Kidney tubule cell (primary cell): ENCODE measurements at places on chromosomes 12 and 14.

DNA sequence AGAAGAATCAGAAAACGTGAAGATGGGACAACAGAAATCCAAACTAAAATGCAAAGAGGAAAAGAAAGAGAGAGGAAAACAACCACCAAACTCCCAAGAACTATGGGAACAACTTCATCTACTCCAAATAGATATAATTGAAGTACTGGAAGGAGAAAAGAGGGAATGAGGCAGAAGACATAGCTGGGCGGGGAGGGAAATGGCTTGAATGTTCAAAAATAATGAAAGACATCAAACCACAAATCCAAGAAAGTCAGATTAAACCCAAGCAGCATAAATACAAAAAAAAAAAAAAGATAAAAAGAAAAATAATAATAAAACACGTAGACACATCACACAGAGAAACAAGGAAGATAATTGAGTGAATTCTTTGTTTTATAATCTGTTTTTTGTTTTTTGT lies 12.3 kb upstream of the HSP90B1 start:
- no peak for DNase-seq

DNA sequence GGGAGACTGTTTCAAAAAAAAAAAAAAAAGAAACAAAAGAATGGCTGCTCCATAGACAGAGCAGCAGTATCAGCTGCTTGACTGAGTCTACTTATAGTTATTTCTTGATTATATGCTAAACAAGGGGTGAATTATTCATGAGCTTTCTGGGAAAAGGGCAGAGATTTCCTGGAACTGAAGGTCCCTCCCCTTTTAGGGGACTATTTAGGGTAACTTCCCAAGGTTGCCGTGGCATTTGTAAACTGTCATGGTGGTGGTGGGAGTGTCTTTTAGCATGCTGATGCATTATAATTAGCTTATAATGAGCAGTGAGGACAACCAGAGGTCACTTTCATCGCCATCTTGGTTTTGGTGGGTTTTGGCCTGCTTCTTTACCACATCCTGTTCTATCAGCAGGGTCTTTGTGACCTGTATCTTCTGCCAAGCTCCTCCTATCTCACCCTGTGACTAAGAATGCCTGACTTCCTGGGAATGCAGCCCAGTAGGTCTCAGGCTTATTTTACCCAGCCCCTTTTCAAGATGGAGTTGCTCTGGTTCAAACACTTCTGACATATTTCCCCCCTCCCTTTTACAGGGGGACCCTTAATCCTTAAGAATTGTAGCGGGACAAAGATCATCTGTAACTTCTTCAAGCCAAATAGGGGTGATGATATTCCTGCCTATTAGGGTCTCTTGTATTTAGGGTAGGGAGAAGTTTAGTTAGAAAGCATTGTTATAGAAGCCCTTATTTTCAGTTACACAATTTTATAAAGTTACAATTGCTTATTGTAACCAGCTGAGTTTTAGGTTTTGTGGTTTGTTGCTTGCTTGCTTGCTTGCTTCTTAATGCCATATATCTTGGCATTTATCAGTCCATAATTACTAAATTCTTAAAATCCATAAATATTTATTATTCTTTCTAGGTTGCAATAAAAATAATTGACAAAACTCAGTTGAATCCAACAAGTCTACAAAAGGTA lies 42.5 kb downstream of the MARK3 start:
- peak; percentile 75 for DNase-seq

GRCh38 chr12:31019976-31020375 lies 53.7 kb upstream of the DDX11 start:
- no peak for DNase-seq

DNA sequence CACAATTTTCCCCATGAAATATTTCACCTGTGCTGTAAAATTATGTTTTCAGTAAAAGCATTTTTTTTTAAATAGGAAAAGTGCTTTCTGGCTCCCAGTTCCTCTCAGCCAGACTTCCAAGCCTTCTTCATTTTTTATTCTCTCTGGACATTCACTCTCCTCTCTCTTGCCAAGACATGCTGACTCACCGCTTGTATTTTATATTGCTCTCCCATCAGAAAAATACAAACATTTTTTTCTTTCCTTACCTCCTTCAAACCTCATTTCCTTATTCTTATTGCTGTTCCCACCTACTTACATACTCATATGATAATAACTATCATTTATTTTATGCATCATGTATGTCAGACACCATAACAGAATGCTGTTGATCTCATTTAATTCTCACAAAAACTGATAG lies 37.7 kb upstream of the ZNF641 start:
- DNase-seq, result no peak

DNA sequence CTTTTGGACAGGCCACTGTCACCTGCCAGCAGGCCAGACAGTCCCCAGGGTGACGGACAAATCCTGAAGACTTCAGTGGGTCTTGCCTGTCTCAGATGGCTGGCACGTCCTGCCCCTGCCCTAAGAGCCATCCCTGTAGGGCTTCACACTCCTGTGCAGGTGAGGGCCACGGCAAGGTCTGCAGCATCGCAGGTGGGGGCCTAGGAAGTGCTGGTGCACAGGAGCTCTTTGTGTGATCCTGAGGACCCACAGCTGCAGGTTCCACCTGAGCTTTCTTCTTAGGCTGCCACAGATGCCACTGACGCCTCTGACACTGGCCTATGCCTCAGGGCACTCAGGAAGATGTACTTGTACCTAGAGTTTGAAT lies 108.5 kb upstream of the FKBP4 start:
- no peak for DNase-seq

- no peak for DNase-seq
Observed at GRCh38 chr12:3945671-3946070, 72.5 kb upstream of the PARP11 start.

DNA sequence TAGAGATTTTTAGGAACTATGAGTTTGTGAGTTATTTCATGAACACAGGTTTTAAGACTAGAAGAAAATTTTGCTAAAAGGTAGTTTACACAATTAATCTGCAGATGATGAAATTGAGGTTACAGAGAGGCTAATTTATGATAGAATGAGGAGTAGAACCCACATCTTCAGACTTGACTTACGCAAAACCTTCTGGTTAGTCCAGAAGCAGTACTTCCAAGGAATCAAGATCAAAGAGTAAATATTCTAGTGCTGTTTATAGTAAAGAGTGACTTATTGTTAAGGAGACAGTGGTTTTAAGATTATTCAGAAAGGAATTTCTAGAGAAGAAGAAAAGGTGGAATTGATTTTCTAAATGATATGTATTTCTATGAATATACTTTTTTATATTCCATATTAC lies 10.6 kb upstream of the KITLG start:
- no peak for DNase-seq

GRCh38 chr14:69154779-69155178 lies 1.9 kb upstream of the DCAF5 start:
- peak; percentile 72 for DNase-seq

GRCh38 chr12:4270016-4270830 lies 3.3 kb upstream of the CCND2 start:
- no peak for DNase-seq

- no peak for DNase-seq
Observed at GRCh38 chr14:41901089-41901488, 294.4 kb downstream of the LRFN5 start.

GRCh38 chr12:127401536-127401935 lies 865.4 kb upstream of the TMEM132C start:
- no peak for DNase-seq

DNA sequence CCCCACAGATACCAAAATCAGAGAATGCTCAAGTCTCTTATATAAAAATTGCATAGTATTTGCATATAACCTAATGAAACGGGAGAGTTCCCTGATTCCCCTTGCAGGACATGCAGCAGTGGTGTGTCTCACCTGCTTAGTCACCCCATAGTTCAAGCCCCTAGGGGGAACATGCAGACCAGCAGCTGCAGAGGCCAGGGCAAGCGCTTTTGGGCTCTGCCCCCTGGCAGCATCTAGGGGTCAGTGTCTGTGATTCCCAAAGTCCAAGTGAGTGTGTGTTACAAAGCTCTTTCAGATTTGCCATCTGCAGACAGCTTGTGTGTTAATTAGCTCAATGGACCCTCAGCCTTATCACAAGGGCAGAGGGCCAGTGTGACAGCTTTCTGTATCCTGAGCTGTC lies 110.1 kb downstream of the DNAI7 start:
- DNase-seq, result no peak

DNA sequence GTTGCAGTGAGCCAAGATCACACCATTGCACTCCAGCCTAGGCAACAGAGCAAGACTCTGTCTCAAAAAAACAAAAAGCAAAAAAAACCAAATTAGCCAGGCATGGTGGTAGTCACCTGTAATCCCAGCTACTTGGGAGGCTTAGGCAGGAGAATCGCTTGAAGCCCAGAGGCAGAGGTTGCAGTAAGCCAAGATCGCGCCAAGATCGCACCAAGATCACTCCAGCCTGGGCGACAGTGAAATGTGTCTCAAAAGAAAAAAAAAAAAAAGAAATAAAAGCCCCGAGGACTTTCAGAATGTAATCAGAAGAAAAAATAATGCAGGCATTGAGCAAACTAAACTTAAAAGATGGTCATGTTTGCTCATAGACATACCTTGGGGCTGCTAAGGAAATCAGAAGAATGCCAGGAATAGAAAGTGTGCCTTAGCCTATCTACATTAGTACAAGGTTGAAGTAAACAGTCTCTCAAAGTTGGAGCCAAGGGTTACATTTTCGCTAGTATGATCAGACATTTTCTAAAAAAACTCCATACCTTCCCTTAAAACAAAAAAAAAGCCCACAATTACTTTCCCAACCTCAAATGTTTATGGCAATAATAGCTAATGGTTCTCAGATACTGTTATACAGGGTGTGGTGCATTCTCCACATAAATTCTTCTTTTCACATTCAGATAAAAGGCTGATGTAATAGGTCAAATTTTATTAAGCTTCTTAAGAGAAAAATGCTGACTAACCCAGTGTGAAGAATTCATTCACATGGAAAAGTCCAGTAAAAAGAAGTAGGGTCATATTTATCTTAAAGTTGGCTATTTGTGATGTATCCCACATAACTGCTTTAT lies 15.8 kb downstream of the DTD2 start:
- no peak for DNase-seq

DNA sequence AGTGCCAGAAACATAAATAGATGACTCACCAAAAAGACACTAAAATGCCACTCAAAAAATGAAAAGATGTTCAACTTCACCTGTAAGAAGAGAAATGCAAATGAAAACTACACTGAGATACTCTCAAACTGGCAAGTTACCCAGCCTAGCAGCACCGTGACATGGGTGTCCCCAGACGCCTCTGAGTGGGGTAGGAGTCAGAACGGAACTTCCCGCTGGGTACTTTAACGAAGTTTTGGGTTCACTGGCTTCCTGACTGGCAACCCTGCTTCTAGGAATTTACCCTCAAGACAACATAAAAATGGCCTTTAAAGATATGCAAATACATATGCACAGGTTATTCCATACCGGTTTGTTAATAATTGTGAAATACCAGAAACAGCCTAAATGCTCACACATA lies 52.6 kb downstream of the RIMBP2 start:
- DNase-seq, result no peak

- no peak for DNase-seq
Observed at GRCh38 chr12:25348593-25348895, 97.8 kb upstream of the KRAS start.

DNA sequence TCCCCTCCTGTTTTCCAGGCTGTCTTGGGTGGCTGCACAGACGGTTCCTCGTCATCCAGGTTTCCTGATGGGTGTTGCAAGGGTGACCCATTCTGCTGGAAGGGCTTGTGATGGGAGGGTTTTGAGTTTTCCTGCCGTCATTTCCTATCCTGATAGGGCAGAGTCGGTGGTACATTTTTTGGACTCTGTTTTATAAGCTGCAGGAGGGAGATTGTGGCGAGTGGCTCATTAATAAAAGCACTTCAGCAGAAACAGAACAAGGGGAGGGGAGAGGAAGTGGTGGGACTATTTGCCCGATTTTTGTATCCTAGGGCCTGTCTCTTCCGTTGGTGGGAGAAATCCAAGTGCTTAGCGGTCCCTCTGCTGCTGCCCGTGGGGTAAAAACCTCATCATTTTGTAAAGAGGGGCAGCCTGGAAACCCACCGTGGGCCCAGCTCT lies 40.0 kb downstream of the TSPAN9 start:
- peak; percentile 62 for DNase-seq
